ENCODE measurements at places on chromosomes 3 and 15. TPM values are rescaled to one million over a fixed set of nuclear protein-coding genes. Genes with fewer than 3 reads are reported as not detected.
A peak's percentile ranks its signal among the peaks of the same experiment; 100 is the strongest.

The KNG1 gene
- total RNA-seq, result not detected

GRCh38 chr3:24351779-24352469 lies 142.7 kb downstream of the THRB start:
- DNase-seq, result peak; percentile 77

The SEMA3F gene
- 11.4 TPM for total RNA-seq

- DNase-seq, result no peak
Observed at GRCh38 chr3:115281697-115282675, 134.9 kb upstream of the ZBTB20 start.

DNA sequence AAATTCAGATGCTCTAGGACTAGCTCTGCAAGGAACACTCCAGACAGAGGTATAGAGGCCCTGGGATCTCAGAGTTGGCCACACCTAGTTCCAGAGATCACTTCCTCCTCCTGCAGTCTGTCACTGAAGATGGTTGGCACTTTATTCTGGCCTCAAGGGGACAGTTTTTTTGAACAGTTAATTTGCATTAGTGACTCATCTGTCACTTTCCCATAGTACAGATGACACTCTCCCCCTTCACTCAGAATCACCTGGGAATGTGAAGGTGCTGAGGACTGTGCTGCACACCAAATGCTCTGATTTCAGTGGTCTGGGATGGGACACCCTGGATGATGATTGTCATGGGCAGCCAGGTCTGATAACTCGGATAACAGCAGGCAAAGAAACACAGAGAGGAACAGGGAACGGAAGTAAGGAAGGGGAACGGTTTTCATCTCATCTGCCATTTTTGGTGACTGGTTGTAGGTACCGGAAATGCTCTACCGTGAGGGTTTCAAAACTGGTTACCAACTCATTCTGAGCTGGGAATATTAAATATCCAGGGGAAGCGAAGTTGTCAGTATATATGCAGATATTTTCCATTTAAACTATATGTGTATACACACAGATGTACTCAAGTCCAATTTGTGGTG lies 232.5 kb upstream of the ST8SIA2 start:
- no peak for DNase-seq

The SLC22A14 gene
- total RNA-seq, result not detected

- no peak for DNase-seq
Observed at GRCh38 chr3:157182879-157183278, 22.9 kb upstream of the CCNL1 start.
